ENCODE measurements at places on chromosomes 11 and 22.
A peak's percentile ranks its signal among the peaks of the same experiment; 100 is the strongest.

DNA sequence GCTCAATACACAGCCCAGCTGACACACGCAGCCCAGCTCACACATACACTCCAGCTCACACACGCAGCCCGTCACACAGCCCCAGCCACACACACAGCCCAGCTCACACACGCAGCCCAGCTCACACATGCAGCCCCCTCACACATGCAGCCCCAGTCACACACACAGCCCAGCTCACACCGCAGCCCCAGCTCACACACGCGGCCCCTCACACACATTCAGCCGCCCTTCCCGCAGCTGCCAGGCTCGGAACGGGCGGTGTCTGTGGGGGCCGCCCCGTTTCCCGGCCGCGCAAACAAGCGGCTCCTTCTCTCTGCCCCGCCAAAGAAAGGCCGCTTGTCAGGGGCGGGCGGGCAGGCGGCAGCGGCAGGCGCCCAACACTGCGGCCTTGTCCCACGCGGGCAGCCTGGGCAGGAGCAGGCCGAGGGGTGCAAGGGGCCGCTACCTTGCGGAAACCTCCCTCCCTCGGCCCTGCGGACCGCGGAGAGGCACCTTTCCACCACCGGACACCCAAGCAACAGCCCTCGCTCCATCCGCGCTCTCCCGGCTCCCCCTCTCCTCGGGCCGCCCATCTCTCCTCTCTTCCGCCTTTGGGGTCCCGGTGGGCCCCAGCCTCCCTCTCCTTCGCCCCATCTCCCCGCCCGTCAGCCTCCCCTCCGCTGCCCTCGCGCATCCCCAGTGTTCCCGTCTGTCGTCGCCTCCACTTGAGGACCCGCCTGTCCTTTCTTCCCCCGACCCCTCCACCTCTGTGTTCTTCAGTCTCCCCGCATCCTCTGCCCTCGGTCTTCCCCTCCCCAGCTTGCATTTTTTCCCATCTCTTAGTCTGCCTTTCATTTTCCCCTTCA is 2.2 kb downstream of the PHLDB1 start:
- no peak for DNase-seq

DNA sequence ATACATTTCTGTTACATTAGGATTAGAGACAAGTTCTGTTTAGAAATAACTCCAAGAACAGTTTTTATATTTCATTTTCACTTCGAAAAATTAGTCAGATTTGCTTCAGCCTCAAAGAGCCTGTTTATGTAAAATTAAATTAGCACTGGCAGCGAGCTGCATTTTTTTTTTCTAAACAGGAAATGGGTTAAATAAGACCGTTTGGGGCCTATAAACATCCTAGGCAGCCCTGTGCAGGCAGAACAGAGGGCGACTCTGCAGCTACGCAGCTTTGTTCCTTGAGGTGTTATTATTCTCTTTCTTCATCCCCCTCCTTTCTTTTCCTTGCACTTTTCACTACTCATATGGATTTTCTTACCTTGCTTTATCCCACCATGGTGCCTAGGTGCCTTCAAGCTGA is 48.7 kb downstream of the CWC15 start:
- no peak for DNase-seq

- no peak for DNase-seq
Measured at GRCh38 chr11:127242676-127243075, 242.1 kb upstream of the KIRREL3 start.

- DNase-seq: no peak
Measured at GRCh38 chr11:27423125-27423524, 49.5 kb downstream of the LGR4 start.

GRCh38 chr11:116118138-116118470 is 613.9 kb upstream of the CADM1 start:
- DNase-seq: no peak

DNA sequence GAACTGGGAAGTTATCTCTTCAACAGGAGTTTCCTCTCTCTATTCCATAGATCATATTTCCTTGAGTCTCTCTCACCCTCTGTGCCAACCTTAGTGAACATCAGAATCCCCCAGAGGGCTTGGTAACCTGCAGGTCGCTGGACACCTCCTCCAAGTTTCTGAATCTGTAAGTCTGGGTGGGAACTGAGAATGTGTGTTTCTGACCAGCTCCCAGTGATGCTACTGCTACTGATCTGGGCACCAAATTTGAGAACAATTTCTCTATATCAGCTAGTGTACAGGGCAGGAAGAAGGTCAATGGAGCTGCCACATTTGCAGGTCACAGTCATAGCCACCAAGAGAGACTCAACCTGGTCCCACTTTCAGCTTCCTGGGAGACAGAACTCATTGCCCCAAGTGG is 62.9 kb downstream of the RCN1 start:
- no peak for DNase-seq

GRCh38 chr11:77416357-77416756 is 57.5 kb downstream of the PAK1 start:
- no peak for DNase-seq

GRCh38 chr11:16713594-16713993 is 24.9 kb upstream of the C11orf58 start:
- DNase-seq: no peak

- no peak for DNase-seq
Measured at GRCh38 chr11:74909812-74910211, 39.1 kb downstream of the XRRA1 start.

DNA sequence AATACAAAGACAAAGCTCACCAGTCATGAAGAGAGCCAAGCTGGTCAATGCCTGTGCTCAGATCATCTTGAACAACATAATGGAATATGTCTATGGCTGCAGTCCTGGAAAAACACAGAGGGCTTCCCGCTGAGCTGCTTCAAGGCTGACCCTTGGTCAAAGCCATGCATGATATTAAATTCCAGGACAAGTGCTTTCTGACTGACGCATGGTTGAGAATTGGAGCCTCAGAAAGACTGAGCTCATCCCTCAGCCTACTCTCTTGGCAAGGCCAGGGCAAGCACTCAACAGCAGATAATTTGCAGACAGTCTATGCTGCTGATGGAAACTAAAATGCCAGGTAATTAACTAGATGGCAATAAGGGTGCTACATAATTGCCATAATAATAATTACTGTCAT is 89.2 kb downstream of the GALNT18 start:
- no peak for DNase-seq

DNA sequence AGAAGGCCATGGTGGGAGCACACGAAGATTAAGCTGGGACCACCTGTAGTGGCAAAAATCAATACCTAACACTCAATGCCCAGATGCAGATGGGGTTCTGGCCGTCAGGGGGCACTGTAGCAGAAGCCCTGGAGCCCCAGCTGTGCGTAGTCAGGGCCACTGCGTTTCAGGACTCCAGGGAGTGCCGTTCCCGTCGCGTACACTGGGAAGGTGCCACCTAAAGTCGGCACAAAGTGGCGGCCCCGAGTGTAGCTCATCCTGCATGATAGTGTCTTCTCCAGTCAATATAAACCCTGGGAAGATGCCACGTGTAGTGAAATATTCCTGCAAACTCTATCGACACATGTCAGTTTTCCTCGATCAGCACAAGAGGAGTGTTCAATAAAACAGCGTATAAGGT is 123.8 kb upstream of the NTM start:
- DNase-seq: no peak

DNA sequence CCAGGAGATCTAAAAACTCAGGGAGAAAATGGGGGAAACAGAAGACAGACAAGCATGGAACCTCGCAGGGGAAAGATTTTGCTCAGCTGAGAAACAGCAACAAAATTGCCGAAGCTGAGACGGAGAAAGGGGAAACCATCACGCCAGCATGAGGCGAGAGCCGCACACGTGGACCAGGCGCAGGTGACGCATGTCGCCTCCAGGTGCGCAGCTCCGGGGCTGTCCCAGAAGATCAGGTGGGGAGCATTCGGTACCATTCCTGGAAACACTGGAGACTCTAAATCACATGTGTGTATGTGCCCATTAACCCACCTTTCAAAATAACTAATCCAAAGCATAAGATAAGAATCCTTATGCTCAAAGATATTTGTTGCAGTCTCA is 121.7 kb downstream of the BRD1 start:
- no peak for DNase-seq

DNA sequence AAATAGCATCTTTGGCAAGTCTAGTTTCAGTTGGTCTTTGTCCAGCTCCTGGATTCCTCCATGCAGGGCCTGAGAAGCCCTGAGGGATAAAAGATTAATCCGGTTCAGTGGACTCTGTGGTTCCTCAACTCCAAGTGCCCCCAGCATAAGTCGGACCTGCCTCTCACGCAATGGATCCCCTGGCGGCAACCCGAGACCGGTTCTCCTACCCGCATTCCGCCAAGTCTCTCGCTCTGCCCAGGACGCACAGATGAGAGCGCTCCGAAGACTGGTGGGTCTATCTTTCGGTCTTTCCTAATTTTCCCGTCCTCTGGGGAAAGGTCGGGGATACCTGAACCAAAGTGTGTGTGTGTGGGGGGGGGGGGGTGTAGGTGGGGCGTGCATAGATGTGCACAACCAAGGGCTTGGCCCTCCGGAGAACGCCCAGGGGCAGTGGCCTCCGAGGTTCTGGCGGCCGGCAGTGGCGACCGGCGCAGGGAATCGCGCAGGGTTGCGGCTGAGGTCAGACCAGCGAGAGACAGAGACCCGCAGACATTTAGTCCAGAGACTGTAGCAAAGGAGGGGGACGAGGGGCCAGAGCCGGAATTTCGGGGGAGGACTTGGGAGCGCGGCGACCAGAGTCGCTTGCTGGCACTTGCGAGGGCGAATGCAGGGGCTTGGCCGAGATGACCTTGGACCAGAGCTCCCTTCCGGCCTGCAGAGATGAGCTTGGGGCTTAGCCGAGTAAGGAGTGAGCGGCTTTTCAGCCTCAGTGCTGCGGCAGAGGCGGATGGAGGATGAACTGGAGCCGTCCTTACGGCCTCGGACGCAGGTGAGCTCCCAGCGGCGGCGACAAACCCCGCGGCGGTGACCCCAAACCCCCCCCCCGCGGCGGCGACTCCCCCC is 712 bp upstream of the SLC2A11 start:
- DNase-seq: peak; percentile 65

DNA sequence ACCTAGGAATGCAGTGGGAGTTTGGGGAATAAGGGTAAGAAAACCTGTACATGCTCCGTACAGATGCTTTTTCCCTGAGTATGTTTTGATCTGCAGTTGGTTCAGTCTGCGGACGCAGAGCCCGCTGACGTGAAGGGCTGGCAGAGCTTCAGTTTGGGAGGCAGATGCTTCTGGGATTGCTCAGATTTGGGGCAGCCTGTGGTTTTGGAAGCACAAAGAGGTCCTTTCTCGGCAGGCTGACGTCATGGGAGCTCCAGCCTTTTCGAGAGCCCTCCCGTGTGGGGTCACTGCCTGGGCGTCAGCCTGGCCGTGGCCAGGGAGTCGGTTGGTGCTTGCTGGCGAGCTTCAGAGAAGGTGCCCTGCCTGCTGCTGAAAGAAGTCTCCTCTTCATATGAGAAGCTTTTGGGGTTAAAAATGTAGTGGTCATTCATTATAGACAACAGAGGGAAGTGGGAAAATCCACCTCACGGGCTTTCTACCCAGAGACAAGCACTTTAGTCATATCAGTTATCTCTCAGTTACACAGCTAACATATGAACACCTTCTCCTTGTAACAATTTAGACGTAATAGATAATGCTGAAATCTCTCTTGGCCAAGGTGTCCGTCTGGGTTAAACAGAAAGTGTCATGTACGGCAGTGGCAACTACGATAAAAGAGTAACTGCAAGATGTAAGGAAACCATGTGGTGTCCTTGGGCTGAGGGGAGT is 26.8 kb downstream of the TPCN2 start:
- no peak for DNase-seq

GRCh38 chr11:90187839-90188238 is 35.0 kb downstream of the CHORDC1 start:
- no peak for DNase-seq

DNA sequence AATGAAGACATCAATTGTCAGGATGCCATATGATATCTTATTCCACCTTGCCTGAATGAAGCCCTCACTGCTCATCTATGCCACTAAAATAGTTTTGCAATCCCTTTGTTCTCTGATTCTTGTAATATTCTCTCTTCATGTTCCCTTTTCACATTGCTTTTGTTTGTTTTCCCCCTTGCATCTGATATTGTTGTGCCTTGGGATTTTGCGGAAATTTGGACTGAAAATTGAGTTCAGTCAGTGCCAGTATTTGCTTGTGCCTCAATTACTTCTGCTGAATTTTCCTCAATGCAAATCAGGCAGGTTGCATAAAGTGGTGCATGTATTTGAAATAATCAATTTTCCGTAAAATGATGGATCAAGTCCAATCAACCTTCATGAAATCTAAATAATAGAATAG is 98.3 kb downstream of the PAX6 start:
- DNase-seq: no peak

DNA sequence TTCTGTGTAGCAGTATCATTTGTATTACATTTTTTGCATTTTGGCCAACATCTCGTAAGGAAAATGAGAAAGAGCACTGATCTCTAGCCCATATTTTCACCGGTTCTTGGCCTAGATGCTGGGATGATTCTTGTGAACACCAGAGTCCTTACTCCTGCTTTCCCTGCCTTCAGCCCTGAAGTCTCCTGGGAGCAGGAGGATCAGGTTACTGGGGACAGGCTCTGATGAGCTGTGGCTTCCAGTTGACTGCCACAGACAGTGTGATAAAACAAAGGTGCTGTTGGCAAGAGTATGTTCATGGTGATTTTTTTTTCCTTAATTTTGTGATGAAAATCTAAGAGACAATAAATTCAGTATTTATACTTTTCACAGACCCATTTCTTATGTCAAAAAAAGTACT is 34.2 kb upstream of the ADSL start:
- DNase-seq: no peak

DNA sequence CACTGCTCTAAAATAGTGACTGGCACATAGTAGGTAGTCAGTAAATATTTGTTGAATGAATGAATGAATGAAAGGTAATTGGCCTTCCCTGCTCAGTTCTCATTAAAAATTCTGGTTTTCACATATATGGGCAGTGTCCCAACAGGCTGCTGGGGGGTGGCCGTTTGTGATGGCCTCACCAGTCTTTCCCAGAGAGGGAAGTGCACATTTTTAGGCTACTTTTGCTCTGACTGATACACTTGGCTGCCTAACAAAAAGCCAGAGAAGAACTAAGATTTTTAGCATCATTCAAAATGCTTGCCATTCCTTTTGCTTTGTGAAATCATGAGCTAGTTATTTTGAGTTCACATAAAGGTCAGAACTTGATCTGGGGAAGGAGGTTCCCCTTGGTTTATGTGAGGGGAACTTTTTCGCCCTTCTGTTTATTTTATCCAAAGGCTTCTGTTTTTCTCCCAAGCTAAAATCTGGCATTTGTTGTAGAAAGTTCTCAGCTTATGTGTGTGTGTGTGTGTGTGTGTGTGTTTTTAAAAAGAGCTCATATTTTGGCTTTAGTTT is 83.1 kb downstream of the PTPRJ start:
- DNase-seq: no peak

- no peak for DNase-seq
Measured at GRCh38 chr22:46626356-46626755, 6.2 kb downstream of the GRAMD4 start.
